Activated T-cell treated with anti-CD3 and anti-CD28 coated beads, Interleukin-2, amount 50 U/mL, for 72 hours (primary cell): ENCODE measurements at places on chromosomes 1 and 21. TPM values are rescaled to one million over a fixed set of nuclear protein-coding genes. Genes with fewer than 3 reads are reported as not detected.

The KIF14 gene
- total RNA-seq: 15.8 TPM

The WDR64 gene
- 0.12 TPM for total RNA-seq

The ASPM gene
- 53.4 TPM for total RNA-seq

The SLC6A17 gene
- 0.31 TPM for total RNA-seq

The EXOC8 gene
- 19.2 TPM for total RNA-seq

The MATN1 gene
- total RNA-seq: 1.2 TPM

DNA sequence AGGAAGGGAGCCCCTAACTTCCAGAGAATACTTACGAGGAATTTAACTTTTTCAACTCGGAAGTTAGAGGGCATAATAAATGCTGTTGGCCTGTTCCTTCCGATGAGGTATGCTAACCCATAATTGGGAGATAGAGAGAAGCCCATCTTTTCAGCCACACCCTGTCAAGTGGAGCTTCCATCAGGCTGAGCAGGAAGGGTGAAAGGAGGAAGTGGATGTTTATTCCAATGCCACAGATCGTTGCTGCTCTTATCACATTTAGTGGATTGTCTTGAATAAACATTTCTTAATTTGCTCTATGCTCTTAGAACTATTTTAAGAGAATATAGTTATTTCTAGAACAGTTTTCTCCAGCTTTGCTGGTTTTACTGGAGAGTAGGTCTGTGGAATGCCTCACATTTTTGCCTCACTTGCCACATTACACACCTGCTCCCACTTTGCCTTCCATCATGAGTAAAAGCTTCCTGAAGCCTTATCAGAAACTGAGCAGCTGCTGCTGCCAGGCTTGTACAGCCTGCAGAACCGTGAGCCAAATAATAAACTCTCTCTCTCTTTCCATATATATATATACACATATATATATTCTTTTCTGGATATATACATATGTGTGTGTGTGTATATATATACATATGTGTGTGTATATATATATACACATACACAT is 60.0 kb upstream of the RGS21 start:
- no peak for DNase-seq
- no peaks in the 10 kb centered on the region for H3K4me1 ChIP-seq
- H3K27ac ChIP-seq: no peak overlapping the region

DNA sequence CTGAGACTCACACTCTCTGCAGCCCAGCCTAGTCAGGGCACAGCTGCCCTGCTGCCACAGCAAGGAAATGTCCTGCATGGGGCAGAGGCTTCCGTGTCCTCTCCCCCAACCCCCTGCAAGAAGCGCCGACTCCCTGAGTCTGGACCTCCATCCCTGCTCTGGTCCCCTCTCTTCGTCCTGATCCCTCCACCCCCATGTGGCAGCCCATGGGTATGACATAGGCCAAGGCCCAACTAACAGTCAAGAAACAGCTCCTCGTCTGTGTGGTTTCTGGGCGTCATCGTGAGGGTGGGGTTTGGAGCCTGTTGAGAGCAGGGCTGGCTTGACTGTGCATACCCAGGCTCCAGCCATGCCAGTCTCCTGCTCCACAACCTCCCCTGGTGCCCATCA is 19.5 kb downstream of the FAAH start:
- H3K4me3 ChIP-seq: no peak overlapping the region
- no peak overlapping the region for H3K27ac ChIP-seq
- H3K27me3 ChIP-seq: no peaks in the 10 kb centered on the region
- peak; percentile 15 for DNase-seq
- no peaks in the 10 kb centered on the region for H3K36me3 ChIP-seq

- peaks cover 5% of the 10 kb centered on the region for H3K36me3 ChIP-seq
- no peak for DNase-seq
- H3K27me3 ChIP-seq: no peaks in the 10 kb centered on the region
- H3K4me3 ChIP-seq: no peak overlapping the region
- no peak overlapping the region for H3K27ac ChIP-seq
Measured at GRCh38 chr1:2871246-2871815, 69.8 kb upstream of the TTC34 start.

GRCh38 chr1:101884621-101885020 is 112.1 kb downstream of the OLFM3 start:
- H3K27ac ChIP-seq: no peak overlapping the region
- no peaks in the 10 kb centered on the region for H3K4me1 ChIP-seq
- no peaks in the 10 kb centered on the region for H3K27me3 ChIP-seq
- H3K4me3 ChIP-seq: no peak overlapping the region
- no peak for DNase-seq

GRCh38 chr1:15417059-15417934 is 7.6 kb downstream of the EFHD2 start:
- peak overlapping the region; percentile 17 for H3K27ac ChIP-seq
- peaks cover 55% of the 10 kb centered on the region for H3K4me1 ChIP-seq
- DNase-seq: peak; percentile 48
- H3K36me3 ChIP-seq: peaks cover 4% of the 10 kb centered on the region
- H3K27me3 ChIP-seq: no peaks in the 10 kb centered on the region

- H3K4me3 ChIP-seq: no peak overlapping the region
- H3K4me1 ChIP-seq: peaks cover 10% of the 10 kb centered on the region
- no peak overlapping the region for H3K27ac ChIP-seq
- H3K27me3 ChIP-seq: no peaks in the 10 kb centered on the region
- no peak for DNase-seq
Measured at GRCh38 chr1:51472359-51472758, 46.7 kb downstream of the EPS15 start.

DNA sequence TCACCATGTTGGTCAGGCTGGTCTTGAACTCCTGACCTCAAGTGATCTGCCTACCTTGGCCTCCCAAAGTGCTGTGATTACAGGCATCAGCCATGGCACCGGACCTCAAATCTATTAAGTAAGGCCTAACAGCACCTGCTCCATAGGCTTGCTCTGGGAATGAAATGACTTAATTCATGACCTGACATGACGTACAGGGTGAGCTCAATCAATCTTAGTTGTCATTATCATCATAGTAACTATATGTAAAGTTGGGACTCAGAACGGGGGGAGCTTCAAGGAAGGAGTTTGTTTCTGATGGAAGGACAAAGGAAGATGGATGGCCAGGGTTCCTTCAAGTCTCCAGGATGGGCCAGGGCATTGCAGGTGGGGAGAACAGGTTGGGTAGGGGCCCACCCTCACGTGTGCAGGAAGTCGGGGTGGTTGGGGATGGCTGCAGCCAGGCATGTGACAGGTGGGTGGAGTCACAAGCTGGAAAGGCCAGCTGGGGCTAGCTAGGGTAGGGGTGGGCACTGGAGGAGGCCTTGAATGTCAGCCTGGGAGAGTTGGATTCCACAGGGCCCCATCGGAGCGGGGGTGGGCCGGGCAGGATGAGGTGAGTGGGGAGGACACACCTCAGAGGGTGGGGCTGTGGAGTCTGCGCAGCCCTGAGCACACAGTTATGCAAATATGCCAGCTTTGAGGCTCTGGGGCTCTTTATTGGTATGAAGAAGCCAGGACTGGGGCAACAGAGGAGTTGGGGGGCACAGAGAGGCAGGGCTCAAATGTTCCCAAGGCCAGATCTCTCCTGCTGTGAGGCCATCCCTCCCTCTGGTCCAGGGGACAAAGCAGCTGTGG is 9.6 kb downstream of the TRIM62 start:
- no peaks in the 10 kb centered on the region for H3K36me3 ChIP-seq
- H3K27me3 ChIP-seq: no peaks in the 10 kb centered on the region
- no peak overlapping the region for H3K4me3 ChIP-seq
- no peak overlapping the region for H3K27ac ChIP-seq
- H3K4me1 ChIP-seq: no peaks in the 10 kb centered on the region

- peaks cover 5% of the 10 kb centered on the region for H3K4me1 ChIP-seq
- no peak overlapping the region for H3K27ac ChIP-seq
- no peak for DNase-seq
- peaks cover 26% of the 10 kb centered on the region for H3K27me3 ChIP-seq
Measured at GRCh38 chr1:204887846-204888245, 17.2 kb downstream of the NFASC start.

- DNase-seq: no peak
- H3K36me3 ChIP-seq: peaks cover 8% of the 10 kb centered on the region
- peaks cover 18% of the 10 kb centered on the region for H3K4me1 ChIP-seq
- H3K27me3 ChIP-seq: no peaks in the 10 kb centered on the region
- peak overlapping the region; percentile 33 for H3K27ac ChIP-seq
- H3K4me3 ChIP-seq: no peak overlapping the region
Measured at GRCh38 chr1:160236806-160237205, 25.5 kb downstream of the DCAF8 start.

GRCh38 chr1:153561466-153561985 is 4.1 kb downstream of the S100A2 start:
- H3K36me3 ChIP-seq: no peaks in the 10 kb centered on the region
- no peak for DNase-seq
- no peak overlapping the region for H3K4me3 ChIP-seq
- no peaks in the 10 kb centered on the region for H3K27me3 ChIP-seq
- peaks cover 18% of the 10 kb centered on the region for H3K4me1 ChIP-seq
- H3K27ac ChIP-seq: no peak overlapping the region

GRCh38 chr1:230375780-230376179 is 50.4 kb downstream of the PGBD5 start:
- H3K27ac ChIP-seq: no peak overlapping the region
- H3K4me1 ChIP-seq: no peaks in the 10 kb centered on the region
- no peak for DNase-seq
- no peak overlapping the region for H3K4me3 ChIP-seq
- peaks cover 8% of the 10 kb centered on the region for H3K36me3 ChIP-seq

- H3K4me1 ChIP-seq: no peaks in the 10 kb centered on the region
- H3K36me3 ChIP-seq: peaks cover 1% of the 10 kb centered on the region
- H3K4me3 ChIP-seq: no peak overlapping the region
- no peak for DNase-seq
- H3K27ac ChIP-seq: no peak overlapping the region
- H3K27me3 ChIP-seq: no peaks in the 10 kb centered on the region
Measured at GRCh38 chr1:215895276-215895675, 328.2 kb downstream of the KCTD3 start.

- H3K27ac ChIP-seq: no peak overlapping the region
- no peak for DNase-seq
- no peaks in the 10 kb centered on the region for H3K36me3 ChIP-seq
- H3K4me3 ChIP-seq: no peak overlapping the region
Measured at GRCh38 chr1:29686012-29686930, 449.9 kb downstream of the PTPRU start.

- H3K27ac ChIP-seq: no peak within 1 kb of the TSS
- H3K4me1 ChIP-seq: no peaks in the 10 kb centered on the region
- no peak for DNase-seq
- no peak within 1 kb of the TSS for H3K4me3 ChIP-seq
- H3K36me3 ChIP-seq: no peaks in the 10 kb centered on the region
- H3K27me3 ChIP-seq: peaks cover 5% of the 10 kb centered on the region
Measured at GRCh38 chr1:31576201-31576669, at the start of gene TINAGL1. TSS of gene TINAGL1 (plus strand) at chr1:31576515. CDS start at chr1:31577149, 634 bp downstream.

GRCh38 chr1:196660272-196660671 is 8.4 kb downstream of the CFH start:
- H3K36me3 ChIP-seq: no peaks in the 10 kb centered on the region
- no peak overlapping the region for H3K27ac ChIP-seq
- H3K4me1 ChIP-seq: no peaks in the 10 kb centered on the region
- no peaks in the 10 kb centered on the region for H3K27me3 ChIP-seq
- H3K4me3 ChIP-seq: peak overlapping the region; percentile 7

- DNase-seq: no peak
- peaks cover 77% of the 10 kb centered on the region for H3K4me1 ChIP-seq
- H3K27ac ChIP-seq: no peak overlapping the region
- H3K4me3 ChIP-seq: no peak overlapping the region
Measured at GRCh38 chr1:101185421-101185820, 51.4 kb upstream of the S1PR1 start.
